Right atrium auricular region (tissue), 2 donors: ENCODE measurements at places on chromosomes 16 and 17.

GRCh38 chr17:31321481-31321880, at the start of gene EVI2A:
Gene EVI2A, minus strand, starts transcription at chr17:31321622. Its CDS starts 2,609 bp downstream, at chr17:31319013.
- DNase-seq: no peak
- no peaks in the 10 kb centered on the region for H3K4me1 ChIP-seq
- H3K27ac ChIP-seq: peak within 1 kb of the TSS; percentile 39
- H3K4me3 ChIP-seq: peak within 1 kb of the TSS; percentile 10

GRCh38 chr16:85612801-85613603, at the start of gene GSE1:
Gene GSE1, plus strand, starts transcription at chr16:85613322. Its CDS starts 70 bp downstream, at chr16:85613392.
- no peaks in the 10 kb centered on the region for H3K4me1 ChIP-seq
- peak within 1 kb of the TSS; percentile 95 for H3K27ac ChIP-seq
- peak within 1 kb of the TSS; percentile 52 for H3K4me3 ChIP-seq
- peak; percentile 95 for DNase-seq
- no peaks in the 10 kb centered on the region for H3K27me3 ChIP-seq

- no peak for DNase-seq
- no peaks in the 10 kb centered on the region for H3K27me3 ChIP-seq
- peaks cover 16% of the 10 kb centered on the region for H3K4me1 ChIP-seq
- no peaks in the 10 kb centered on the region for H3K36me3 ChIP-seq
- H3K4me3 ChIP-seq: peak overlapping the region; percentile 18
- H3K27ac ChIP-seq: peak overlapping the region; percentile 31
Measured at GRCh38 chr17:1977583-1978395, 47.3 kb downstream of the RTN4RL1 start.

GRCh38 chr17:82823004-82823403, 16.8 kb downstream of the ZNF750 start:
- no peak overlapping the region for H3K27ac ChIP-seq
- H3K36me3 ChIP-seq: peaks cover 16% of the 10 kb centered on the region
- no peaks in the 10 kb centered on the region for H3K27me3 ChIP-seq
- no peak overlapping the region for H3K4me3 ChIP-seq

GRCh38 chr17:6627019-6627418, 13.5 kb downstream of the KIAA0753 start:
- H3K27me3 ChIP-seq: no peaks in the 10 kb centered on the region
- H3K27ac ChIP-seq: no peak overlapping the region
- no peak for DNase-seq
- no peak overlapping the region for H3K4me3 ChIP-seq

DNA sequence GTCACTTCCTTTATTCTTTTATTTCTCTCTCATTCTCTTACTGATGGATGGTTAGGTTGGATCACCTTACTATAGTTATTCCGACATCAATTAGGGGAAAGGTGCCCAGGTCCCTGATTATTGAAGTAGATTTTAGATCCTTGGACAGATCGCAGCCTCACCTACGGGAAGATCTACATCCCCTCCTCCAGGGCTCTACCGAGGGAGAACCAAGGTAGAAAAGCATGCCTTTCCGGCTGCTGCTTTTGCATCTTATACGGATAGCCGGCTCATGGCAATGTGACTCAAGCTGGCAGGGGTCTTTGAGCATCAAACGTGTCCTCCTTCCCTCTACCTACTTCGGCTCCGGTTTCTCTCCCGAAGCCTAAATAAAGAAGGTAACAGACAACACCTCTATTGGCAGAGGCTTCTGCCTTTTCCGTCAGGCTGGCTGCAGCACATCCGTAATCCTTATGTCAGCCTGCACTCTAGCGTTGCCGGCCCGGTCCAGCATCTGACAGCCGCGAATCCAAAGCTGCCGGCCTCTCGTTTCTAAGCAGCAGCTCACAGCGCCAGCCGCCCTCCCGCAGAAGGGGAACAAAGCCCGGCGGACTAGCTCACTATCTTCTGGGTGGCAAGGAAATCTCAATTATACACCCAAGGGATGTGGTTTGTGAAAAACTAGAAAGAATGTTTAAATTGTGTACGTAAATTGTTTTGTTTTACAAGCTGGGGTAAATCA, 46.9 kb downstream of the IRX6 start:
- peaks cover 15% of the 10 kb centered on the region for H3K4me1 ChIP-seq
- peak; percentile 84 for DNase-seq
- no peaks in the 10 kb centered on the region for H3K36me3 ChIP-seq
- no peaks in the 10 kb centered on the region for H3K27me3 ChIP-seq
- H3K27ac ChIP-seq: no peak overlapping the region

GRCh38 chr16:66270333-66270927, 96.1 kb upstream of the CDH5 start:
- H3K4me3 ChIP-seq: peak overlapping the region; percentile 16
- H3K4me1 ChIP-seq: no peaks in the 10 kb centered on the region
- H3K27me3 ChIP-seq: no peaks in the 10 kb centered on the region
- DNase-seq: peak; percentile 63

DNA sequence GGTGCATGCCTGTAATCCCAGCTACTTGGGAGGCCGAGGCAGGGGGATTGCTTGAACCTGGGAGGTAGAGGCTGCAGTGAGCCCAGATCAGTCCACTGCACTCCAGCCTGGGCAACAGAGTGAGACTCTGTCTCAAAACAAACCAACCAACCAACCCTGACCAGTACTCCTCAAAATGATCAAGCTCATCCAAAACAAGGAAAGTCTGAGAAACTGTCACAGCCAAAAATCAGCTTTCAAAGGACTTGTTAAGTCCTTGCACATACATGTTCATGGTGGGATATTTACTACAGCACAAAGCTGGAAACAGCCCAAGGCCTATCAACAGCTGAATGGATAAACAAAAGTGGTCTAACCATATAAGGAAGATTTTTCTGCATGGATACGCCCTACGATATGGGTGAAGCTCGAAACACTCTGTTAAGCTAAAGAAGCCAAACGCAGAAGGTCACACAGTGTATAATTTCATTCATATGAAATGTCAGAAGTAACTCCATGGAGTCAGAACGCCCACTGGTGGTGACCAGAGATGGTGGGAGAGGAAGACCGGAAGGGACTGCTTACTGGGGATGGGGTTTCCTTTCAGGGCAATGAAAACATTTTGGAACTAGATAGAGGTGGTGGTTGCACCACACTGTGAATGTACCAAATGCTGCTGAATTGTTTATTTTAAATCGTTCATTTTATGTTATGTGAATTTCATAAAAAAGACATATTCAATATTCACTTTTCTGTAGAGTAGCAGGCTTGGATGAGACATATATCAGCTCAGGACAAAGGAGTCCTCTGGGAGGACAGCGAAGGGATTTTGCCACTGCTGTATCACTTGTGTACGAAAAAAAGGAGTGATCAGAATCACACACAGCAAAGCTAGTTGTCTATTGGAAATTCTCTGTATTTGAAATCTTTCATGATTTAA, 17.7 kb downstream of the CCL17 start:
- H3K4me1 ChIP-seq: no peaks in the 10 kb centered on the region
- no peak for DNase-seq
- no peak overlapping the region for H3K4me3 ChIP-seq
- H3K27me3 ChIP-seq: no peaks in the 10 kb centered on the region

DNA sequence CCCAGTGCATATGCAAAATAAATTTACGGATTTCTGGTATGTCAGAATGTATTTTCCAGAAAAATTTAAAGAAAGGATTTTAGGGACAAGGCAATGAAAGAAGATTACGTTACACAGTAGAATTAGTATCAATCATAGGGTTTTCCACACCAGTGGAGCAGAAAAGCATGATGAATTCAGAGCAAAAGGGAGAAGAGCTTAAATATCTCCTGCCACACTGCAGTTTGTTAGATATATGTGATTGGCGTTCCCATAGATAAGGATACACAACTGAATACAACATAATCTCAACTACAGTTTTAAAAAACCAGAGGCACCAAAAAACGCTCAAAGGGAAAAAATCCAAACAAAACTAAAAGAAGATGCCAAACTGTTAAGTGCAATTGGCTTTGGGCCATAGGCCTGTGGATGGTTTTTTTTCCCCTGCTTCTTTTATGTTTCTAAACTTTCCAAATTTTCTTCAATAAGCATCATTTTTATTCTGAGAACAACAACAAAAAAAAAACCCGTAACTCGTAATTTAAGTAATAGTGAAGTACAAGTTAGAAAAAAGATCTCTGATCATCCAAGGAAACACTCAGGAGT, 22.3 kb downstream of the MARF1 start:
- no peaks in the 10 kb centered on the region for H3K27me3 ChIP-seq
- H3K4me3 ChIP-seq: no peak overlapping the region
- H3K36me3 ChIP-seq: peaks cover 85% of the 10 kb centered on the region
- DNase-seq: no peak
- peak overlapping the region; percentile 65 for H3K27ac ChIP-seq
- H3K4me1 ChIP-seq: no peaks in the 10 kb centered on the region

GRCh38 chr17:50426472-50426782, 409 bp downstream of the ACSF2 start:
- no peaks in the 10 kb centered on the region for H3K27me3 ChIP-seq
- DNase-seq: no peak
- no peaks in the 10 kb centered on the region for H3K36me3 ChIP-seq
- peaks cover 44% of the 10 kb centered on the region for H3K4me1 ChIP-seq
- peak overlapping the region; percentile 75 for H3K4me3 ChIP-seq

DNA sequence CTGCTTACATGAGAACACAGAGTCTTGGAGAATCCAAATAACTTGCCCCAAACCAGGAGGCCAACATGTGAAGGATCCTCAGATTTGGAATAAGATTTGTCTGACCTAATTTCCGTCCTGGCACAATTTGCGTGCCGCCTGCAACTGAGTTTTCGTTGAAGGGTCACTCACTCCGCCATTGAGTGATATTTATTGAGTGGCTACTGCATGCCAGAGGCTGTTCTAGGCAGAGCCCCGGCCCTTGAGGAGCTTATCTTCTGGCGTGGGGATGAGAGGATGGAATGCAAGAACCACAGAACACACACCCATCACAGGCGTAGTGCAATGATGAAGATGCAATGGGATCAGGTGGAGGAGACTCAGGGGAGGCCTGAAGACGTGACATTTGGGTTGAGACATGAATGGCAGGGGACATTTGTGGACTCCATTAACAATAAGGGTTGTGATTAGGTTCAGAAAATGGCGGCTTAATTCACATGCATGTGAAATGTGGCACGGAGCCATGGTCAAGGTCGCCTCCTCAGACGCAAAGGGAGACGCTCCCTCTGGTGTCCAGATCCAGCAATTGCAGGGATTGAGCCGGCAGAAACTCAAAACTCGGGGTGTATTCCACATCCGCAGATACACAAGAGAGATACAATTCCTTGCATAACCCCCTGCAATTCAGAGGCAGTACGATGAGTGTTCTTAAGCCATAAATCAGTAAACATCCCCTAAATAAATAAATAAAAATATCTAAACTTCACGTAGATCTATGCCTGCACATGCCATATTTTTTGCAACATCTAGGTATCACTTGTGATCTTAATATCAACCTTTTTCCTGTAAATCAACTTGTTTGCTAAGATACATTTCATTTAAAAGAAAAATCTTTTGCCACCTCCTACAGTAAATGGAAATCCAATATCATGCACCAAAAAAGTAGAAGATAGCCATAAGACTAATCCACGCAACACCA, 57.9 kb upstream of the CACNG4 start:
- H3K27ac ChIP-seq: no peak overlapping the region
- DNase-seq: peak; percentile 75
- no peak overlapping the region for H3K4me3 ChIP-seq
- no peaks in the 10 kb centered on the region for H3K27me3 ChIP-seq
- no peaks in the 10 kb centered on the region for H3K4me1 ChIP-seq

- H3K27me3 ChIP-seq: no peaks in the 10 kb centered on the region
- no peak overlapping the region for H3K27ac ChIP-seq
- peaks cover 8% of the 10 kb centered on the region for H3K4me1 ChIP-seq
- H3K4me3 ChIP-seq: no peak overlapping the region
Measured at GRCh38 chr17:58786586-58787295, 31.1 kb downstream of the PPM1E start.

DNA sequence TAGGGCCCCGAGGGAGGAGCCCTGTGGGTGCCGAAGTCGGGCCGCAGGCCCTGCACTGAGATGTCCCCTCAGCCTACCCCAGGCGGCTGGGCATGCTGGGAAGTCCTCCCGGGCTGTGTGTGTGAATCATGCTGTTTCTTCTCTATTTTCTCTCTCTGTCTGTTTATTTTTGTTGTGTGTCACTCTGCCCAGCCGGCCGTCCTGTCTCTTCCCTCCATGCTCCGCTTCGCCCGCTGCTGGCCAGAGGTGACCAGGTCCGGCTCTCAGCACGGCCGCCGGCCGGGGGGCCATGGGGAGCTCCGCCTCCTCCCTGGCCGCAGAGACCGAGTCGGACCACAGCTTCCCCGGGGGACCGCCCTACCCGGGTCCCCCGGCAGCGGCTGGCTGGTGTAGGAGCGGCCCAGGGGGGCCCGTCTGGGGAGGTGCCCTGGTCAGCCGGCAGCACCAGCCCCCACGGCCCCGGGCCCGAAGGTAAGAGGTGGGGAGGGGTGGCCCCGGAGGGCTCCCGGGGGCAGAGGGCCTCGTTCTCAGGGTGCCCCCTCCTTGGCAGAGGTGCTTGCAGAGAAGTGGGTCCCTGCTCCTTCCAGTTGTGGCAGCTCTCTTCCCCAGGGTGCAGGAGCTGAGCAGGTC, 12.5 kb downstream of the CAPN15 start:
- H3K27ac ChIP-seq: no peak overlapping the region
- H3K27me3 ChIP-seq: no peaks in the 10 kb centered on the region
- no peak for DNase-seq
- peaks cover 3% of the 10 kb centered on the region for H3K4me1 ChIP-seq
- H3K36me3 ChIP-seq: peaks cover 10% of the 10 kb centered on the region

GRCh38 chr17:32269377-32269776, 3.7 kb downstream of the RHBDL3 start:
- no peak for DNase-seq
- no peaks in the 10 kb centered on the region for H3K27me3 ChIP-seq
- no peaks in the 10 kb centered on the region for H3K36me3 ChIP-seq
- no peaks in the 10 kb centered on the region for H3K4me1 ChIP-seq
- H3K4me3 ChIP-seq: no peak overlapping the region

DNA sequence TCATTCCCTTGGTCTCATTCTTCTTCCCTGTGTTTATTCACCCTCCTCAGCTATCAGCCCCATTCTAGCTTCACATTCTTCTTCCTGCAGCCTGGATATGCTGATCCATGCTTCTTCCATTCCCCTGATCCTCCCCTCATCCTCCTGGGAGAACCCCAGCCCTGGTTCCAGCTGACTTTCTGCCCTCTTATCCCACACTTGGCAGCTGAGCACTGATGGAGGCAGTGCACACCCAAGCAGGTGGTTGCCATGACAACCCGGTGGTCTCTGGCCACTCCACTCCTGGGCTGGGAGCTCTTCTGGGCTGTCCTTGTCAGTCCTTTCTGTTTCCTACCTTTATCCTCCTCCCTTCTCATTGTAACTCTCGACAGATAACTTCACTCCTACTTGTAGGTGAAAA, 16.7 kb upstream of the TUBG2 start:
- no peaks in the 10 kb centered on the region for H3K27me3 ChIP-seq
- H3K27ac ChIP-seq: no peak overlapping the region
- no peaks in the 10 kb centered on the region for H3K36me3 ChIP-seq
- no peaks in the 10 kb centered on the region for H3K4me1 ChIP-seq
- H3K4me3 ChIP-seq: no peak overlapping the region

- H3K27me3 ChIP-seq: no peaks in the 10 kb centered on the region
- H3K27ac ChIP-seq: no peak overlapping the region
- DNase-seq: no peak
- no peaks in the 10 kb centered on the region for H3K4me1 ChIP-seq
- no peak overlapping the region for H3K4me3 ChIP-seq
Measured at GRCh38 chr16:80739523-80739922, 64.9 kb downstream of the CDYL2 start.
